Stimulated activated CD8-positive, alpha-beta memory T cell treated with anti-CD3 and anti-CD28 coated beads, Interleukin-12 subunit alpha, Interleukin-12 subunit beta, amount 100 ng/mL, for 4 hours (primary cell): ENCODE measurements at places on chromosomes 16 and 17.

DNA sequence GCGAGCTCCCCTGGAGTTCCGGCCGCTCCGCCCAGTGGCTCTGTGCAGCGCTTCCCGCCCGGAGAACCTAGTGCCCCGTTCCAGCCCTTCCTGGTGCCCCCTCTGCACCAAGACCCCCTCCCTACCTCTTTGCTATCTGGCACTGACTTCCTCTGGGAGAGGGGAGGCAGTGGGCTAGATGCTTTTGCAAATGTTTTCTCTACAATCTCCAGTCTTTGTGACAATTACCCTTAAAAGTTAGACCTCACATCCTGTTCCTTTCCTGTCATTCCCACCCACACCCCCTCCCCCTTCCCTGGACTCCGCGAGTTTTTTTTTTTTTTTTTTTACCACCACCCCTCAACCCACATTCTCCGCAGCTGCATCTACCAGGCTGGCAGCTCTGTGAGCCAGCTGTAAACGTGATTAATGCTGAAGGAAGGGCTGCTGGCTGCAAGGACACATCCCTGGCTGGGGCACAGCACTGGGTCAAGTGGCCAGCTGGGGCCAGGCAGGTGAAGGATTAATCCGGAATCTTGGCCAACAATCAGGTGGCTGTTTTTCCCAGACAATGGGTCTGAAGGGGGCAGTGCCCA is 101.5 kb downstream of the MGAT5B start:
- DNase-seq, result no peak

DNA sequence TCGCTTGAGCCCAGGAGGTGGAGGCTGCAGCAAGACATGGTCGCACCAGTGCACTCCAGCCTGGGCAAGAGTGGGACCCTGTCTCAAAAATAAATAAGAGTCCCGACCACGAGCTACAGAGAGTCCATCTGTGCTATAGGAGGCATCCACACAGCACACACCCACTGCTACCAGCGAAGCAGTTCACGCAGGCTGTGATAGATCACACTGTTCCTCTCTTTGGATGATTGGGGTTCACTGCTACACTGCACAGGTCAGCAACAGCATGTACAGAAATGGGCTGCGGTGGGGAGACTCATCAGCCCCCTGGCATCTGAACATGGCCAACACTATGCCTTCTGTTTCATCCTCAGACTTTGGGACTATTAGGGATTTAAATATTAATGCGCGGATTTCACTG is 33.8 kb downstream of the PMM2 start:
- no peak for DNase-seq

GRCh38 chr16:52383119-52383518 is 163.8 kb downstream of the TOX3 start:
- no peak for DNase-seq

- DNase-seq, result no peak
Measured at GRCh38 chr17:81148986-81149533, 16.2 kb upstream of the PVALEF start.

DNA sequence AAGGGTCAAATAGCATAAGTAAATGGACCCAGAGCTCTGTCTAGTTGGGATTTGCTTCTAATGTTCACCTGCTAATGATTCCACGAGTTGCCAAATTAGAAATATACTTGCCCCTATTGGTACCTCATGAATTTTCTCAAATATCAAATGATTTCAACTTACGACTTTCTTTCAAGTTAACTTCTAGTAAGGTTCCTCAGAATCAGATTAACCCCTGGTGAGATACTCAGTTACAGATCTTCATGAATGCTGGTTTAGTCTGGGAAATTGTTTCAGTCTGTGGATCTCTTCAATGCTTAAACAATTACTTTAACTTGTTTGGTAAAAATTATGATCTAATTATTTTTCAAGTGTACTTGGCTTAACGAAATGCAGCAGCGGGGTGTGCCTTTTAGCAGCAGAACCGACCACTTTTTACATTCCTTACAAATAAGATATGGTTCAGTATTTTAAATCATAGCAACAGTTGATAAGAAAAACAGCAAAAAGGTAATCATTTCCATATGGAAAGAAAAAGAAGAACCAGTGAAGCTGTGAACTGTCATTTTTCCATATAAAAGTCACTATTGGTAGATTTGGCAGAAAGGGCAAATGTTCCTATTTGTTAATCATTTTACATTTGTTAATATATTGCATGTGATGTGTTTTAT is 34.5 kb downstream of the TUBD1 start:
- no peak for DNase-seq

- no peak for DNase-seq
Measured at GRCh38 chr16:88049561-88050545, 98.6 kb downstream of the BANP start.

- no peak for DNase-seq
Measured at GRCh38 chr17:75872434-75873351, 5.7 kb downstream of the TRIM47 start.

DNA sequence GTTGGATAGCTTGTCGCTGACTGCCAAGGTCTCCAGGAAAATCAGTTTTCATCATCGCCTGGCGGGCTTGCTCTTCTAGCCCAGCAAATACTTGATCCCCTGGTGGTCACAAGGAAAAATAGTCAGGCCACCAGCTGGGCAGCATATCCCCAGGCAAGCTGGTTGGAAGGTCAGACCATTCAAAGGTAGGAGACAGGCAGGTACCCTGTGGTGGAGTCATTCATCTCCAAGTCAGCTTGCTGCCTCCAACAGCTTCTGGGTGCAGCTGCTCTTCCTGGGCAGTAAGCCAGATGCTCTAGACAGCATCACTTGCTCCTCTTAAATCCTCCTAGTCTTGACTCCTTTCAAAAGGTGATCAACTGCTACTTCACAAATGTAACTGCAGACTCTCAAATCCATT is 16.0 kb downstream of the ZNF821 start:
- no peak for DNase-seq

GRCh38 chr17:82320956-82321927 is 3.8 kb upstream of the CD7 start:
- peak; percentile 71 for DNase-seq

GRCh38 chr16:69126221-69126620 is 6.2 kb downstream of the CHTF8 start:
- DNase-seq, result no peak

GRCh38 chr16:14302031-14302398 is 230.9 kb downstream of the MRTFB start:
- no peak for DNase-seq

DNA sequence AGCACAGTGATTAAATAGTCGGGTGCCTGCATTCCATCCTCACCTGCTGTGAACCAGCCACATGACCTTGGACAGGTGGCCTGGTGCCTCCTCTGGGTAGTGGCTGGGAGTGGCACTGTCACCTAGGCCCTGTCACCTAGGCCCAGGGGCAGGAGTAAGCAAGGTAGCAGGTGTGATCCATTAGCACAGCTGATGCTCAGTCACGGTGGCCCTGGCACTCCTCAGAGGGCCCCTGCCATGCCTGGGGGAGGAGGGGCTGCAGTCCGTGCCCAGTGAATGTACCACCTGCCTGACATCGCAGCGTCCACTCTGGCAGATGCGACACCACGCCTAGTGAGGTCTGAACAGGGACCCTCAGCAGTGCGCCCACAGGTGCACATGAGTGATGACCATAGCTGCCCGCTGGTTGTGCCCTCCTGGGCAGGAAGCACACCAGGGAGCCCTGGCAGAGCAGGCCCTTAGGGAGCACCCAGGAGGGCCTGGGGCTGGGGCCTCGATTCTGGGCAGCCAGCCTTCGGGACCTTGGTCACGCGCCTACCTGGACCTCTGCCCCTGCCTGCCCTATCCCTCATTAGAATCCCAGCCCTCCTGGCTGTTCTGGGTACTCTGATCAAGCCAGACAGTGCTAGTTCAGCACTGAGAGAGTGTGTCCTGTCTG is 33.1 kb upstream of the CRISPLD2 start:
- DNase-seq, result no peak

- no peak for DNase-seq
Measured at GRCh38 chr16:55039042-55039441, 108.4 kb downstream of the IRX5 start.

DNA sequence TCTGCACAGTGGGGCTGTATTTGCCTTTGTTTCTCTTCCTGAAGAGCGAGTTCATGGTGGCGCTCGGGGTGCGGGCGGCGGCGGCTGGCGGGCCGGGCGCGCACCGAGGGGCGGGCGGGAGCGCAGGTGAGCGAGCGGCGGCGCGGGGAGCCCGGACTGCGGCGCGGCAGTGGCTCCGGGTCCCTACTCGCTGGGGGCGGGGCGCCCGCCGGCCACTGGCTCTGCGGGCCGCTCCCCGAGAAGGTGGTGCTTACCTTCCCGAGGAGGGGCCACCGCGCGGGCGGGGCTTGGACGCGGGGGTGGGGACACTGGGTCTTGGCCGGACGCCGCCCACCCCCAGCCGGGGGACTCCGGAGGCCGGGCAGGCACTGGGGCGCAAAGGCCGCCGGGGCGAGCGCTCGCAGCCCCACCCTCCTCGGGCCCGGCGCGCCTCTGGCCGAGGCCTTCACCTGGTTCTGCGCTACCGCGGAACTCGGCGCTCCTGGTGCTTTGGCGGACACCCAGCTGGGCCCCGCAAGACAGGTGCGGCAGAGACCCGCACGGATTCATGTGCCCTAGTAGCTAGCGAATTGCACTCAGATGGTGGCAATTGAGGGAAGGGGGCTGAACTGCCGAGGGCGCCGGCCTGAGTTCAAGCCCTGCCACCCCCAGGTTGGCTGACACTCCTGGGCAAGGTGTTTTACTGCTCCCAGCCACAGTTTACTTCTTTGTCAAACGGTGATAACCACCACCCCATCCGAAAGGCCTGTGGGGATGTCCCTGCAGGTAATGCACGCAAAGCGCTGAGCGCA is at the start of gene PPL:
TSS of gene PPL (minus strand) at position 158 of the 791 bp plus-strand sequence. CDS start at position 55, 103 bp downstream.
- DNase-seq, result no peak
